ENCODE measurements at places on chromosomes 2 and 18.

DNA sequence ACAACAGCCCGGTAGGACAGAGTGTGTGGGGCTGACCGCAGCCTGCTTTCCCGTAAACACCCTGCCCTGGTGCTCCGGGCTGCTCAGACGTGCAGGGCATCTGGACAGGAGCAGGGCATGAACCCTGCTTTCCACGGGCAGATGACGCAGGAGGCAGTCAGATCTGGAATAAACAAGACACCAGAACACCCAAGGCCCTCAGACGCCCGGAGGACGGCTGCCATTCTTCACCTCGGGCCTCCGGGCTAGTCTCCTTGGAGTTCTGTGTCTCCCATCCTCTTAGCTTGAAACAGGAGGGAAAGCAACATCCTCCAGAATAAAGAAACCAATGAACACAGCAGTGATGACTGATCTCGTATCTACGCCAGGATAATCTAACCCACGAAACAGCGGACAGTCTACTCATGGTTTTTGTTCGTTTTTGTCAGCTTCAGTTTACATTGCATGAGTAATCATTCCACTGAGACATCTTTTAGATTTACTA, 7.3 kb downstream of the PXDN start:
- no peak for DNase-seq

DNA sequence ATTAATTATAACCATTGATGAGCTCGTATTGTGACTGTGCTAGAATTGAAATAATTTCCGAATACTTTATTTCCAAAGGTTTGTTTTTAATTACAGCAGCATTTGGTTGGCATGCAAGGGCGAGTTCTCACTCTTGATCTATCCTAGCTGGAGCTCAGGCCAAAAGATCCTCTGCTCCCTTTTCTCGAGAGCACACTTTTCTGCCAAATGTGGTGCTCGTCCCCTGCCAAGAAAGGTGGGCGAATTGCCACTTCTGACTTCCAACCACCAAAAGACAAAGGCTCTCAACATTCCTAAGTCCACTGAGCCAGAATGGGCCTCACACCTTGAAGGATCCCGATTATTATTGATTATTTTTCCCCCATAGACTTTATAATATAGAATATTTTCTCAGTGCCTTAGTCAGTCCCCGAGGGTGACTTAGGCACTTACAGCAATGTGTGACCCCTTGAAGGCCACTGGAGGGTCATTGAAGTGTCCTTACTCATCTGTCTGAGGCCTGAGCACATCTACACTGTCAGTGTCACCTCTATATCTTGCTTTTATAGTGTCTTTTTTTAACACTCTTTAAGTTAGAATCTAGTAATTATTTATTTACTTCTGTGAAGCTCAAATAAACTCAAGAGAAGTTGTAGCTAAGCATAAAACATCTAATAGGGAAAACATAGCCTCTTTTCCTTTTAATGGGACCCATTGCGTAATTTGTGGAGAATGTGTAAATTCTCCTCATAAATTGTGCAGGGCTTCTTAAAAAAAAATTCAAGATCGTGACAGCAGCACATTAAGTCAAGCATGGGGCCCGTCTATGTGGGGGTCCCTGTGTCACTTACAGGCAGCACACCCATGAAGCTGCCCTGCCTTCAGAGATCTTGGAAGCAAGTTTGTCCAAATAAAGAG, 98.3 kb downstream of the MEIS1 start:
- DNase-seq: peak; percentile 71

GRCh38 chr18:75116165-75116564, 92.8 kb downstream of the PTGR3 start:
- DNase-seq: no peak

- DNase-seq: no peak
These were observed 336.3 kb downstream of the AGPS start for GRCh38 chr2:177728920-177729319.

GRCh38 chr2:233676046-233676445, 4.3 kb downstream of the UGT1A9 start:
- no peak for DNase-seq

- no peak for DNase-seq
These were observed 34.3 kb downstream of the GPC1 start for GRCh38 chr2:240469740-240470139.

GRCh38 chr2:854460-854859, 96.2 kb upstream of the SNTG2 start:
- DNase-seq: no peak
